Activated CD8-positive, alpha-beta memory T cell treated with anti-CD3 and anti-CD28 coated beads for 48 hours (primary cell): ENCODE measurements at places on chromosomes 16 and 17.

DNA sequence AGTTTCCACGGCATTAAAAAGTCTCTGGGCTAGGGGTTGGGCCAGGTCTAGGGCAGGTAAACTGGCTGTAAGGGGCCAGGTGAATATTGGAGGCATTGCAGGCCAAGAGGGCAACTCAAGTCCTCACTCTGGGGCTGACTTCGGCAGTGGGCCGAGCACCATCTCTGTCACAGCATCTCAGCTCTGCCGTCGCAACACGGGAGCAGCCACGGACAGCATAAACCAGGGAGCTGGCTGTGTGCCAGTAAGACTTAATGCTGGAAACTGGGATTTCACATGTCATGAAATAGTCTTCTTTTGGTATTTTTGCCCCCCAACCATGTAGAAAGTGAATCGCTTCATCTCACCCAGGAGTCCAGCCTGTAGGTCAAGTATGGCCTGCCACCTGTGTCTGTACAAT is 12.6 kb upstream of the LGALS9 start:
- DNase-seq: no peak

DNA sequence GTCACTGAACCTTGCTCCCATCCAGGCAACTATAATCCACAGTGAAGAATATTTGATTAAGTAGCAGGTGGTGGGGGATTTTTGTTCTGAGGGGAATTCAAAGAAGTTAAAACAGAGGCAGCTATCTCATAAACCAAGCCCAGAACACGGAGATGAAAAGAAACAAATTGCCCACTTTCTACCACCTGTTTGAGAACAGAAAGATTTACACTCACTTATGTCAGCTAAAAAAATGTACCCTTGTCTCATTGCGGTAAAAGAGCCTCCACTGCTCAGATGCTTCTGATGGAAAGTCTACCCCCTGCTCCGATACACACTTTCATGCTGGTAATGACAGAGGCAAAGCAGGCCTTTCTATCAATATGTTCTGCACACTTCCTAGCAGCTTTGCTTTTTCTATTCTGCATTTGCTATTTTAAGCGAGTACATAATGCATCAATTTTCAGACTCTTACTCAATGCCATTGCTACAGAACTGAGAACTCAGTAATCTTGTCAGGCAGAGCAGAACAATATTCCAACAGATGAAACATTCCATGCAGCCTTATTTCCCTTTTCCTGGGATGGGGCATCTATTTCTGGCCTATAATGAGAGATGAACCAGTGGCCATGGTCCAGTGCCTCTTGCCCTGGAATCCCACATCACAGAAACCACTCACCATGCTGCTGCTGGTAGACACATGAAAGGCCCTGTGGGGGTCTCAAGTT is 29.0 kb downstream of the CDK5R1 start:
- DNase-seq: no peak

DNA sequence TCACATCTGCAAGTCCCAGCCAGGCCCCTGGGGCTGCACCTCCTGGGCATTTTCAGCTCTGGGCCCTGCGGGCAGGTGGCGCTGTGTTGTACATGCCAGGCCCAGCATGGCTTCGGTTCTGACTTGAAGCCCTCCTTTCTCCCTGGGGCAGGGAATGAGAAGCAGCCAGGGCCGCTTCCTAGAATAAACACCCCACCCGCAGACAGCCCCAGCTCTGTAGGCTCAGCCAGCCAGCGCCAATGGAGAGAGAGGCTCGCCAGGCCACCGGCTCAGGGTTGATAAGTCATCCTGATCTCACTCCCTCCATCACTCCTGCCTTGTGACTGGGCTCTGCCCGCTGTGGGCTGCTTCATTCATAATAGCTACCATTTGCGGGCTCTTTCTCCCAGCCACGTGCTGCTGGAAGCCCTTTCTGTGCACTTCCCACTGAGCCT is 6.0 kb upstream of the GLIS2 start:
- no peak for DNase-seq

DNA sequence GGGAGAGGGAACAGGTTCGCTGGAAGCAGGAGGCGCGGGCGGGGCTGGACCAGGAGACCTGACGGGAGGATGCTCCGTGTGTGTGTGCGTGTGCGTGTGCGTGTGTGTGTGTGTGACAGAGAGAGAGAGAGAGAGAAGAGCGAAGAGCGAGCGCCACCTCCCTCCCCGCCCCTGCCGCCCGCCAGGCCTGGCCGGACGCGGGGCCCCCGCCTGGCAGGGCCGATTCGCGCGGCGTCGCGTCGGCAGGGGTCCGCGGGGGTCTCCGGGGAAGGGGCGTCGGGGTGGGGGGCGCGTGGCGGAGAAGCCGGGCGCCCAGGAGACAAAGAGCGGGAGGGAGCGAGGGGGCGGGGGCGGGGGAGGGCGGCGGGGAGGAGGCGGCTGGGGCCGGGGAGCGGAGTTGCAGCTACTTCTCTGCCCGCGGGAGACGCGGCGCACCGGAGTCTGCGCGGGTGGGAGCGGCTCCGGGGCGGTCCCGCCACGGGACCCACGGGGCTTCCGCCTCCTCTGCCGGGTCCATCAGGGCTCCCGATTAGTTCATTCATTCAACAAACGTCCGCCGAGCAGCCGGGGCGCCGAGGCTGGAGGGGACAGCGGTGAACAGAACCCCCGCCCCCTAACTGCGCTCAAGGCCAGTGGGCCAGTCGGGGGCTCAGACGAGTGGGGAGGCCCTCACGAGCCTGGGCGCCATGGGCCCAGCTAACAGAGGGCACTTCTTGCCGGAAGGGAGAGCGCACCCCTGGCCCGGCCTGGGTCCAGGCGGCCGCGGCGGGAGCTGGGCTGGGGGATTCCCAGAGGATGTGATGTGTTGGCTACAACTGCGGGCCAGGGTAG is at the start of gene SAMD14:
Gene SAMD14, minus strand, starts transcription at position 433 of the 831 bp plus-strand sequence. CDS start 5,201 bp downstream, outside the sequence.
- DNase-seq: no peak

GRCh38 chr17:32542186-32542585 is 55.4 kb downstream of the CDK5R1 start:
- DNase-seq: no peak

- DNase-seq: no peak
Measured at GRCh38 chr16:64971171-64971570, 150.7 kb downstream of the CDH11 start.

GRCh38 chr16:31094088-31094423 is 541 bp downstream of the VKORC1 start:
- DNase-seq: no peak

GRCh38 chr16:82016964-82017363 is 5.7 kb upstream of the SDR42E1 start:
- DNase-seq: no peak

DNA sequence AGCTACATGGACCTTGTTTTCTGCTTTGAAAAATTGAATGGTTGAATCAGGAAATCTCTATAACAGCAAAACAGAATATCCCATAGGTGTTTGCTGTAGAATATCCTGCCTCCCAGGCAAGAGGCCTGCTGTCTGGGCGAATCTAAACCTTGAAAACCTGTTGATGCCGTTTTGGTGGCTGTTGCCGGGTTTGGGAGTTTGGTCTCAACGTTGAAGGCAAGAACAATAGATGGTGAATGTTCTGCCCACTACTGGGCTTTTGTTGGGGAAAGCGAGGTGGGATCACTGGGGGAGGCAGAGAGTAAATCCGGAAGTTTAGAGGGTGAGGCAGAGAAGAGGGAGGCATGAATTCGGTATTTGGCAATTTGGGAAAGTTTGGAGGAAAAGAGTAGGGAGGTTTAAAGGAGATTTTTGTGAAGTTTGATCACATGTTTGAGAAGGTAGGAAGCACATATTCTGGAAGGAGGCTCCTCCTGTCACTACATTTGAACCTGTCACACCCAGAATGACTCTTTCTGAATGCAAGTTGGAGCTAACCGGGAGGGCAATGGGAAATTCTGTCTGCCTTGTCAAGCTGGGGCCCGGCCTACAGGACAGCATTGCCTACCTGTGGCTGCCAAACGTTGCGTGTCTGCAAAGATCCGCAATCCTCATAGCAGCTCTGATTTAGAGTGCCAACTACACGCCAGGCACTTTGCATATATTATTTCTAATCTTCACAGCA is 46.5 kb downstream of the GPRC5B start:
- no peak for DNase-seq

DNA sequence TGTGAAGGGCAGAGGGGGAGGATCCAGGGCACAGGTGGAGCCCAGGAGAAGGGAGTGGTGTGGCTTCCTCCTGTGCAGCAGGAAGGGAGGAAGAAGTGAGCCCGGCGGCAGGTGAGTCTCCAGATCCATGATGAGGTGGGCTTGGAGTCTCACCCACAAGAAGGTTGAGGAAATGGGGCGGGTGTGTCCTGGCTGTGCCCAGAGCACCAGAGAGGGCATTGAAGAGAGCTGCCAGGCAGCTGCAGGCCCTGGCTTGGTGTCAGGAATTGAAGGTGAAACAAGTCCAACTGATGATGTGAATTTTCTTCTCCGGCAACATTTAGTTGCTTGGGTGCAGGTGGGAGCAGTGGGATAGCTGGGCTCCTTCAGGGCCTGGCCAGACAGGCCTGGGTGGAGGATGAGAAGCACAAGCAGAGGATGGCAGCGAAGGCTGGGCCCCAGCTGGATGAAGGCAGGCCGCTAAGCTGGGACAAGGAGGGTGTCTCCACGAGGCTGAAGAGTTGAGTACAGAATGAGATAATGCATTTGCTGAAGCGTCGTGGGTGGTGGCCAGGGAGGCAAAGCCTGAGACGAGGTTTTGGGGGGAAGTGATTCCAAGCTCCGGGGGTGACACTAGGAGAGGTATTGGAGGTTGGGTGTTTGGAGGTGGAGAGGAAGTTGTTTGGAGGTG is 18.3 kb downstream of the NT5M start:
- no peak for DNase-seq

- peak; percentile 71 for DNase-seq
Measured at GRCh38 chr17:40340880-40341807, 23.4 kb downstream of the GJD3 start.

- DNase-seq: no peak
Measured at GRCh38 chr17:74391771-74392170, 24.5 kb downstream of the GPR142 start.

- no peak for DNase-seq
Measured at GRCh38 chr17:44110011-44110686, 13.3 kb downstream of the HDAC5 start.

DNA sequence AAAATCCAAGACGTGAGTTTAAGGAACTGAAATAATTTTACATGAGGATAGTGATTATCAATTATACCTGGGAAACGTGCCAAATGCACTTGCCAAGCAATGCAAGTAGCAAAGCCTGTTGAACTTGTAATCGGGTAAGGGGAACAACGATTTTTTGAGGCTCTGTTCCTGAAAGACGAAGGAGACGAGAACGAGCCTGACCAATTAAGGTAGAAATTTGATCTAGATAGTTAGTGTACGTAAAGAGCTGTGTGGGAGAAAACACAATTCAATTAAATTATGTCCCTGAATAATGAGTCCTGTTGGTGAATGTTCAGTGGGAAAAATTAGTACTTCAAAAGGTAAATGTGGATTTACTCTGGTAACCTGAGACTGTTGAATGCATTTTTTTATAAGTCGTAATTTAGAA is 17.7 kb upstream of the KCTD5 start:
- DNase-seq: no peak

DNA sequence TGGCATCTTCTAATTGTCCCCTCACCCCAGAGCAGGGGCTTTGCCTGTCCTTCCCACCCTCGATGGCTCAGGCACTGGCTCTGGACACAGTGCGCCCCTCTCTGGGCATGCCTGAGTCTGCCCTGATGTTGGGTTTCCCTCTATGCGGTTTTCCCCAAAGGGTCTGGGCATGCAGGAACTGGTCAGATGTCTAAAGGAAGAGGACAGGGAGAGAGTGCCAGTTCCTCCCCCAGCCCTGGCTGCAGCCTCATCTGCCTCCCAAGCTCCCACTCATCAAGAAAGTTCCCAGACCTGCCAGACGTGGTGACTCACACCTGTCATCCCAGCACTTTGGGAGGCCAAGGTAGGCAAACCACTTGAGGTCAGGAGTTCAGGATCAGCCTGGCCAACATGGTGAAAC is 41.3 kb upstream of the PABPN1L start:
- no peak for DNase-seq

DNA sequence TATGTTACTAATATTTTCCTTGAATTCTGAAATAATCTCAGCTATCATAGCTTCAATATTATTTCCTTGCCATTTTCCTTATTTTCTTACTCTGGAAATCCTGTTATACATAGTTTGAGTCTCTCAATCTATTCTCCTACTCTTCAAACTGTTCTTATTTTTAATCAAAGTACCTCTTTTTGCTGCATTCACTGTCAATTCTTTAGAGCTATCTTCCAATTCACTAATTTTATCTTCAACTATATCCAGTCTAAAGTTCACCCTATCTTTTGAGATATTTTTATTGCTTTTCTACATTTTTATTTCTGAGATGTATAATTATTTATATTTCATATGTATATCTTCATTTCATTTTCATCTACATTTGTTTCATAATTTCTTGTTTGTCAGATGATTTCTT is 7.3 kb upstream of the XYLT2 start:
- DNase-seq: no peak

DNA sequence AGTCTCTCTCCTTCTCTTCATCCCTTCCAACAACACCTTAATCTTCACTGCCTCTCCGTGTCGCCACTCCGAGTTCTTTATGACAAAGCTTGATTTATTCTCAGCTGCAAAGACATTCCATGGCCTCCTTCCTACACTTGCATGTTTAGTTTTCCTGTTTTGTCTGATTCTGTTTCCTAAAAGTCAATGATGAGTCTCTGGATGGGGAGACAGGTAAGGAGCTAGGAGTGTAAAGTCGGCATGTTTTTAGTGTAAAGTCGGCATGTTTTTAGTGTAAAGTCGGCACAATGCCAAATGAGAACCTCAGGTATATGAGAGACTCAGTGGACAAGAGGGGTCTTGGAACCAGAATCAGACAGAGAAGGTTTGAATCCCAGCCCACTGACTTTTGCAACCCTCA is 362.3 kb upstream of the EEF2KMT start:
- no peak for DNase-seq

GRCh38 chr16:85326794-85327181 is 214.5 kb upstream of the CIBAR2 start:
- DNase-seq: no peak

- DNase-seq: no peak
Measured at GRCh38 chr16:86952769-86953168, 364.4 kb downstream of the C16orf95 start.

- DNase-seq: no peak
Measured at GRCh38 chr16:55203570-55203969, 120.4 kb upstream of the IRX6 start.

- DNase-seq: no peak
Measured at GRCh38 chr17:65984299-65984698, 207.6 kb downstream of the CEP112 start.

DNA sequence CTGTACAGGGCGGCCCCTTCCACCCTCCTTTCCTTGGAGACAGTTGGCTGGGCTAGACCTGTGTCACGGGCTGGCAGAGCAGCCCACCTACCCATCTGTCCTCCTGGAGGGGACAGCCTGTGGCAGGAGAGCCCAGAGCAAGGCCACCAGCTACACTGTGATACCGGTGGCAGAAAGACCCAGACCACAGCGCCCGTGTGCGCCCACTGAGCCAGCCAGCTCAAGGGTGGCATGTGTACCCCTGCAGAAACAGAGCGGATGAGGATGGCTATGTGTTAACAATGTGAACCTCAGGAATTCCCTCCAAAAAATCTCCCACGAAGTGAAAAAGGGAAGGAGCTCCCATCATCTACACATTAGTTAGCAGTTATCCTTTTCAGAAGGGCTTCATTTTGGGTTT is 7.1 kb downstream of the HBQ1 start:
- no peak for DNase-seq

- no peak for DNase-seq
Measured at GRCh38 chr16:51592001-51592501, 441.0 kb upstream of the SALL1 start.
